SK-N-SH (cell line): ENCODE measurements at places on chromosomes 4 and X. TPM values are rescaled to one million over a fixed set of nuclear protein-coding genes. Genes with fewer than 3 reads are reported as not detected.
A peak's percentile ranks its signal among the peaks of the same experiment; 100 is the strongest.

The ARHGAP6 gene
- 0.16 and 0.29 TPM in 2 replicates for polyA plus RNA-seq

The WDR17 gene
- 0.72 and 1.1 TPM in 2 replicates for polyA plus RNA-seq

DNA sequence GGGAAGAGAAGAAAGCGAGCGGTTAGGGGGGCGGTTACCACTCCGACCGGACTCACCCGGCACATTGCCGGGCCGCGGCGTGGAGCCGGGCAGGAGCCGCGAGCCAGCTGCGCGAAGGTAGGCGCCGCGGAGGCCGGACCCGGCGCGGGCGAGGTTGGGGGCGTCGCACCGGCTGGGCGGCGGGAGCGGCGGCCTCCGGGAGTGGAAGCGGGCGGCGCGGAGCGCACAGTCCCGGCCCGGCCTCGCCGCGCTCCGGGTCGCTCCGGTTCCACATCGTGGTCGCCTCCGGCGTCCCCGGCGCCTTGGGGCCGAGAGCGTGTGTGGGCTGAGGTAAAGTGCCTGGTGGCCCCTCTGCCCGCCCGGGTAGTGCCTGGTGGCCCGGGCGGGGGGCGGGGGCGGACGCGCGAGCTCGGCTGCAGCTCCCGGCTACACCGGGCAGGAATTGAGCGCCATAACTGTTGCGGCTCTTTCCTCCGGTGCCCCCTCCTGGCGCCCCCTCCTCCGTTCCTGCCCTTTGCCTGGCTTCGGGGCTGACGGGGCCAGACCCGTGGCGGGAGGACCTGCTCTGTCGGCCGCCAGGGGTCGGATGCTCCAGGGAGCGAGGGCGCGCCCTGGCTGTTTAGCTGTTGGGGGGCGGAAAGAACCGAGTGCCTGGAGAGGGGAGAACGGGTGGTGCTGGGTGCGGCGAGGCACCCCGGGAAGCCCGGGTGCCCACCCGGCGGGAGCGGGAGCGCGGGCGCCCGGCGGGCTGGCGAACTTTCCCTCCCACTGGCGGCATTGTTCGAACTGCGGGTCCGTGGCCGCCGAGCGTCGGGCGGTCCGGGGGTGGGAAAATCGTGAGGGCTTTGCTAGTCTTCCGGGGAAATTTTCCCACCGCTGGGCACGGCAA is 626 bp downstream of the JADE3 start:
- peak overlapping the region; percentile 68 for H3K4me3 ChIP-seq
- H3K4me1 ChIP-seq = peaks cover 3% of the 10 kb centered on the region; the same call in 1 of the 2 replicates
- DNase-seq = peak; percentile 86
- no peaks in the 10 kb centered on the region; the same call in 1 of the 2 replicates for H3K27me3 ChIP-seq

DNA sequence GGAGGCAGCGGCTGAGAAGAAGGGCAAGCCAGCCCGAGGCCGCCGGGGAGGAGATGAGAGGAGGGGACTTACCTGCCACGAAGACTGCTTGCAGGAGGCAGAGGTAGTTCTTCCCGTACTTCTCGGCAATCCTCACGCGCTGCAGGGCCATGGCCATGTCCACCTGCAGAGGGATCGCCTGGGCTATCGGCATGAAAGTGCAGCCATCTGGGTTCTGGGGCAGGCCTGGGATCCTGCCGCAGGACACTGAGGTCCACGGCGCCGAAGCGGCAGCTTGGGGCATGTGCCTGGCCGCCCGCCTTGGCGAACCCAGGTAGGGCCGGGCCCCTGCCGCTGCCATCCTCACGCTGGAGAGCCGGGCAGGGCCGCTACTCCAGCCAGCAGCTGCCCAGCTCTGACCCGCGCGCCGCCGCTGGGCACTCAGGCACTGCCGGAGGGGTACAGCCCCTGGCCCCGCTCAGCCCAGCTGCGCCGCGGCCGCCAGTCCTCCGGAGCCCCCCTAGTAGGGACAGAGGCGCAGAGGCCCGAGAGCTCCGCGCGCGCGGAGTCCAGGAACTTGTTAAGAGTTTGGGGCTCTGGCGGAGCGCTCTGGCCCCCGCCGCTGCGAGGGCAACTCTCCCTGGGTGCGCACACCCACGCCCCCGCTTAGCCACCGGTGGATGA is 16.0 kb downstream of the MCF2 start:
- peak; percentile 36 for DNase-seq
- peak overlapping the region; percentile 46; the same call in 1 of the 2 replicates for H3K4me3 ChIP-seq
- H3K4me1 ChIP-seq = no peaks in the 10 kb centered on the region; the same call in 1 of the 2 replicates
- H3K27ac ChIP-seq = no peak overlapping the region
- H3K36me3 ChIP-seq = no peaks in the 10 kb centered on the region
- H3K27me3 ChIP-seq = peaks cover 26% of the 10 kb centered on the region; the same call in 1 of the 2 replicates

DNA sequence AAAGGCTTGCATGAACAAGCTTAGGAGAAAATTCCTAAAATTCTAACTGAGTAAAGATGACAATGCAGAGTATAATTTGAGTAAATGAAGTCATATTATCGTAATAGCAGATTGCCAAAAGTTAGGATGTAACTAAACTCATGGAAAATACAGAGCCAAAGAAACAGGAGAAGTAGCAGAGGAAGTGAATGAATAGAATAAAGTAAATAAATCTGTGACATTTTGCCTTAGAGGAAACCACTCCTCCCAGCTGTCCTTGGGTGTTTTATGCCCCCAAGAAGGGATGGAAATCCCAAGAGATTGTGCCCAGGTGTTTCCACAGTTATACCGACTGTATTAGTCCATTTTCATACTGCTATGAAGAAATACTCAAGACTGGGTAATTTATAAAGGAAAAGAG is 1.9 kb upstream of the BMX start:
- H3K36me3 ChIP-seq = no peaks in the 10 kb centered on the region
- no peak overlapping the region for H3K27ac ChIP-seq
- no peak for DNase-seq
- H3K4me3 ChIP-seq = no peak overlapping the region
- H3K4me1 ChIP-seq = no peaks in the 10 kb centered on the region; the same call in 1 of the 2 replicates
- H3K27me3 ChIP-seq = peaks cover 36% of the 10 kb centered on the region; the same call in 1 of the 2 replicates

DNA sequence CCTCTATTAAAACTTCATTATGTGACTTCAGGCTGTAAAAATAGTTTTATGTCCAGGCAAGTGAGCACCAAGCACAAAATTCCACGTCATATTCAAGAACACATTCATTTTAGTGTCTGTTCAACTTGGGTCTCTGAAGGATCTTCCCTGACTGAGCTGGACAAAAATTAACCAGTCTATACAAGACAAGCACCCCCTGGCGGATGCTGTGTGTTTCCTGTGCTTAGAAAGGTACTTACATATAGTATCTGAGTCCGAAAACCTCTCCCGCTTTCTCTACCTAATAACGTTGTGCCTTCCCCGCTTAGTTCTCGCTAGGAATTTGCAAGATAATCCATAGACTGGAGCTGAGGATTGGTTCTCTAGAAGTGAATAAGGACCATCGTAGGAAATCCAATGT is 2214.5 kb upstream of the TENM3 start:
- no peak overlapping the region for H3K4me3 ChIP-seq
- H3K27ac ChIP-seq = no peak overlapping the region
- H3K27me3 ChIP-seq = no peaks in the 10 kb centered on the region
- no peaks in the 10 kb centered on the region for H3K36me3 ChIP-seq

DNA sequence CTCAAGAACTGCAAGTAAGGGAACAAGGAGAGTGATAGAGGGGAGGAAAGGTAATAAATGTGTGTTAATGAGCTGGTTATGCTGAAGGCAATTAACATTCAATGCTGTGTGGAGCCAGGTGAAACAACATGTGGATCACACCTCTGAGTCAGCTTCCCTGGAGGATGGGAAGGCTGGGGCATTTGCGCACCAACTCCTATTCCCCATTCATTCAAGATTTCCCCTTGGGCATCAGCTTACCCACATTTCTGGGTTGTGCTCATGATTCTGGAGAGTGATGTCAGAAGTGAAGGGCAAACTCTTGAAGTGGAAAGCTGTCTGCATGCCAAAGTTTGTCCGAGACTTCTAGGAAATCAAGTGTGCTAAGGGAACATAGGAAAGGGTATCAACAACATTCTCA is 461.4 kb downstream of the MID1IP1 start:
- H3K27me3 ChIP-seq = no peaks in the 10 kb centered on the region
- no peaks in the 10 kb centered on the region; the same call in 1 of the 2 replicates for H3K4me1 ChIP-seq
- H3K4me3 ChIP-seq = no peak overlapping the region

DNA sequence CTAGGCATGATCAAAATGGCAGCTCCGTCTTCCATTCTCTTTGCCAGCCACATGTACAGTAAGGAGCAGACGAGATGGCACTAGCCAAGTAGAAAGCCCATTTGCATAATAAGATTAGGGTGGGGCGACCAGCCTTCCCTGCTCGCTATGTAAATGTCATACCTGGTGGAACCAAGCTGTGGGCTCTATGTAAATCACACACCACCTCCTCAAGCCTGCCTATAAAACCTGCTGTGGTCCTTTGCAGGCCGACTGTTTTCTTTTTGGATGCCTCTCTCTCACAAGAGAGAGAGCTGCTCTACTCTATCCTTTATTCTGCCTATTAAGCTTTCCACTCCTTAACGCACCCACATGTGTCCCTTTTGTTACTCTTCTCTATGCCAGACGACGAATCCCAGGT is 1472.7 kb downstream of the ARAP2 start:
- H3K27ac ChIP-seq = no peak overlapping the region
- no peaks in the 10 kb centered on the region for H3K36me3 ChIP-seq
- H3K27me3 ChIP-seq = no peaks in the 10 kb centered on the region
- no peak for DNase-seq
- no peaks in the 10 kb centered on the region for H3K4me1 ChIP-seq

DNA sequence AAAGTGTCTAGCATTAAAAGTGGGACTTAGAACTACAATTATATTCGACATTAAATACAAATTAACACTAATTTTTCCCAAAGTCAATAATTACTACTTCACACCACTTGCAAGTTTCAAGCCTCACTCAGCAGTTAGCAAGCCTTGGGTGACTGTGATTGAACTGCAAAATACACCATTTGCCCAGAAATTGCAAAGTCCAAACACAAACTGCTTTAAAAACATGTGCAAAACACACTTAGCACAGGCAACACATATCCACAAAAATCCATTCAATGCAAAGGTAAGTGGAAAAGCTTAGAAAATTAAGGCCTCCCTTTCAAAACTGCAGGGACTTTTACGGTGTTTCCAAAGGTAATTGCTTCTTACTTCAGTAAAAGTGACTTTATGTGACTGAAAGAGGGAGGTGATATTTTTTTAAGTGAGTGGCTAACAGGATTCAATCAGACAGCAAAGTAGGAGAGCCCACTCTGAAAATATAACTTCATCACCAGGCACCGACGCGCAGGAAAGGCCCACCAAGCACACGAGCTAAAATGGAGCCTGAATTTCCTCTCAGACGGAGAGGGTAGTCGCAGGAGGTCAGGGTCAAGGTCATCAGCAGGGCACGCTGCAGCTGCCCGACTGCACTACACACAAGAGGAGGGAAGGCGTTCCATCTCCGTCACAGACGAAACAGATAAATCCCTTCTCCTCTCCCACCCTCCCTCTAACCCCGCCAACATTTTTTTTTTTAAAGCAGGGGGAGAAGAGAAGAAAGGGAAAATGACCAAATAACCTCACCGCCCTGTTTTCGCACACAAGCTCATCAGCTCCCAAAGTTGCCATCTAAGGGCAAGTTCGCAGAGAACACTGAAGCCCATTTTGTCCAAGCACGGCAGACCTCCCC is 3.1 kb downstream of the ZNF827 start:
- peaks cover 8% of the 10 kb centered on the region for H3K36me3 ChIP-seq
- H3K4me1 ChIP-seq = peaks cover 41% of the 10 kb centered on the region
- H3K4me3 ChIP-seq = peak overlapping the region; percentile 85
- no peaks in the 10 kb centered on the region for H3K27me3 ChIP-seq
- peak; percentile 50 for DNase-seq

DNA sequence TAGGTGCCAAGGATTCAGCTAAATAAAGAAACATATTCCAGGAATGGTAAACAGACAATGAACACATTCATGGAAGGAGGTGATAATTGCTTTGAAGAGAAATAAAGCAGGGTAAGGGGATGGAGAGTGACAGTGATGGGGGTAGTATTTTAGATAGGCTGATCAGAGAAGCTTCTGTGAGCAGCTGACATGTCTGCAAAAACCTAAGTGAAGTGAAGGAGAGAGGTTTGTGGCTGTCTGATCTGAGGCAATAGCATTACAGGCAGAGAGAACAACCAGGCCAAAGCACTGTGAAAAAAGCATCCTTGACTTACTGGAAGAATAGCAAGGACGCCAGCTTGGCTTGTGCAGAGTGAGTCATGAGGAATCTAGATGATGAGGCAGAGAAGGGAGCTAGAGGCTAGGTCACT is 271.9 kb upstream of the GATB start:
- no peak for DNase-seq
- no peaks in the 10 kb centered on the region for H3K4me1 ChIP-seq
- no peaks in the 10 kb centered on the region for H3K27me3 ChIP-seq
- no peaks in the 10 kb centered on the region for H3K36me3 ChIP-seq
- no peak overlapping the region for H3K27ac ChIP-seq
- H3K4me3 ChIP-seq = no peak overlapping the region

GRCh38 chrX:129496625-129497024 is 26.7 kb downstream of the SMARCA1 start:
- H3K27me3 ChIP-seq = 0 out of 2 replicates have a peak, but pooled peaks cover 2% of the 10 kb centered on the region
- H3K27ac ChIP-seq = no peak overlapping the region
- peaks cover 33% of the 10 kb centered on the region for H3K36me3 ChIP-seq
- DNase-seq = no peak
- H3K4me1 ChIP-seq = peaks cover 16% of the 10 kb centered on the region; the same call in 1 of the 2 replicates
- no peak overlapping the region for H3K4me3 ChIP-seq

DNA sequence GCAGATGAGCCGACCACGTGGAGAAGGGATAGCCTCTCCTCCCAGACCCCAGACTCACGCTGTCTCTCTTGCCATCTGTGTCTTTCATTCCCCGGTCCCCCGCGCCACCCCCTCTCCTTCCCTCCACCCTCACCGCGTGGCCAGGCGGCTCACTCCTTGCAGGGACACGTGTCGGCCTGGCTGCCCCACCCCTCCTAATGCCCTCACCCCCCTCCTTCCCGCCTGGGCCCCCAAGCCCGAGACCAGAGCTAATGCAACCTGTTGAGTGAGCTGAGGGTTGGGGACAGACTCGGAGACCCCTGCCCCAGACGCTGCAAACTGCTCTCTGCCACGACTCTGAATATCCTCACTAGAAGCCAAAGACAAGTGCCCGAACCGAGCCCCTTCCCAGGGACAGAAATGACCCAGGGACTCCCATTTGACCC is 1.8 kb downstream of the SLC38A5 start:
- H3K27me3 ChIP-seq = no peaks in the 10 kb centered on the region; the same call in 1 of the 2 replicates
- no peak overlapping the region for H3K4me3 ChIP-seq
- H3K36me3 ChIP-seq = no peaks in the 10 kb centered on the region
- no peak overlapping the region for H3K27ac ChIP-seq
- H3K4me1 ChIP-seq = no peaks in the 10 kb centered on the region

- peak overlapping the region; percentile 33; the same call in 1 of the 2 replicates for H3K4me3 ChIP-seq
- peaks cover 32% of the 10 kb centered on the region for H3K27me3 ChIP-seq
- no peak overlapping the region for H3K27ac ChIP-seq
These were observed 711 bp downstream of the PNMA6E start for GRCh38 chrX:153400146-153401132.

DNA sequence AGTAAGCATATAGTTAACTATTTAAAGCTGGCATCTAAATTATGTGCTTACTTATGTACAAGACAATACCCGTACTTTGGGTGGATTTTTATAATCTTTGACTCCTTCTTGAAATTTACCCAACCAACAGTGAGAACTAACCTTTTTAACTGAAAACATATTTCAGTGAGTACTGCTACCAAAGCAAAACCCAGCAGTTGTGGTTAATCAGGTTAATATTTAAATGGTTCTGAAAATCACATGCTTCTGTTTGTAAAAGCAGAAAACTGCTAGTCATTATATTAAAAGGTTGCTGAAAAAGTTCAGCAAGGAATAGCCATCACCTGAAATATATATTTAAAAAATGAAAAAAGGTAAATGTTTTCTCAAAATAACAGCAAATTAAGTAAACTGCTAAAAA is 20.0 kb downstream of the UBE2D3 start:
- no peak overlapping the region for H3K27ac ChIP-seq
- no peak for DNase-seq
- no peaks in the 10 kb centered on the region for H3K27me3 ChIP-seq
- no peak overlapping the region for H3K4me3 ChIP-seq
- no peaks in the 10 kb centered on the region; the same call in 1 of the 2 replicates for H3K4me1 ChIP-seq

The MAGEC2 gene
- 1.9 and 2.0 TPM in 2 replicates for polyA plus RNA-seq

GRCh38 chr4:4712800-4713528 is 146.5 kb upstream of the MSX1 start:
- no peak overlapping the region for H3K4me3 ChIP-seq
- no peak overlapping the region for H3K27ac ChIP-seq
- no peaks in the 10 kb centered on the region for H3K27me3 ChIP-seq
- no peaks in the 10 kb centered on the region for H3K4me1 ChIP-seq
- no peaks in the 10 kb centered on the region for H3K36me3 ChIP-seq
